ENCODE measurements at places on chromosomes 7 and 10.

DNA sequence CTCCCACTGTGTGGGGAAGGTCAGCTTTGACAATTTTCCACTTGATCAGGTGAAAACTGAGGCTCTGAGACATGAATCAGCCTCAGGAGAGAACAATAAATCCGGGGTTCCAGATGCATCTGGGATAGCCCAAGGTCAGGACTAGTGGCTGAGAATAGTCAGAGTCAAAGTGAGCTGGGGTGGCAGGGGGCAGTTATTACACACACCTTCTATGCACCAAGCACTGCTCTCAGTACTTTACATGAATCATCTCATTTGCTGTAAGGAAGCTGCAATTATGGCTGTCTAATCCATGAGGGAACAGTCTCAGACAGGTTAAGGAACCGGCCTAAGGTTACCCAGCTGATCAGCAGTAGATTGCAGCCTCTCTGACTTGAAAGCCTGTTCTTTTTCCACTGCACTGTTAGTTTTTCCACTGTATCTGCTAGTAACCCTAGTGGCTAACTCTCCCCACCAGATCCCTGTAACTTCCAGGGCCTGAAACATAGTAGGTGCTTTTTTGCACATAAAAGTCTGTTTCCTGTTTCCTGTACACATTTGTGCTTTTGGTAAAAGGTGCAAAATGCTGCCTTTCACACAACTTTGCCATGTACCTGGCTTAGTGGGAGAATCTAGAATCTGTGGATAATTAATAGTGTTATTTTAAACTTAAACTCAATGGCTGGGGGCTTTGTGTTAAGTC, 125.9 kb downstream of the EMX2 start:
- DNase-seq: no peak

GRCh38 chr7:141198194-141198958, 124.5 kb downstream of the TMEM178B start:
- no peak for DNase-seq

- DNase-seq: no peak
These were observed 3.6 kb upstream of the PODXL start for GRCh38 chr7:131560061-131560460.

GRCh38 chr10:3811291-3811870, 26.4 kb upstream of the KLF6 start:
- no peak for DNase-seq

DNA sequence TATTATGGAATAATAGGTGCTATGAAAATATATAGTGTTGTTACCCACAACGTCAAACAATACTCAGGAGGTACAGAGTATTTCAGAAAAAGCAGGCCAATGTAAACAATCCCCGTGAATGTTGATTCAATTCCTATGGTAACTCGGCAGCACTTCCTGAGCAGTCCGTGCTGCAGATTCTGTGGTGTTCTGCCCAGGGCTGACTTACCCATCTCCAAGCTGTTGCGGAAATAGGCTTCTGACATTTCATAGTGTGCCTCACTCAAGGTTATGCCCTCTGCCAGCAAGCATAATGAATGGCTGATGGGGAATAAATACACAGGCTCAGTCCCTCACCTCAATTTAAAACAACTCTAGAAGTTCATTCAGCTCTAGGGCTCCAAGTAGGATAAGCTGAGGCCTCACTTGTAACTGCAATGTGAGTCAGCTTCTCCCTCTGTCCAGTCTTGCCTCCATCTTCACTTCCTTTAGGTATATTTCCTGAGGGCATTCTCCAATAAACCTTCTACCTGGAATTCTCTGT, 177.6 kb downstream of the GNAI1 start:
- DNase-seq: no peak

GRCh38 chr10:18235477-18235876, 95.3 kb downstream of the CACNB2 start:
- no peak for DNase-seq

- no peak for DNase-seq
These were observed 472.0 kb downstream of the KCNMA1 start for GRCh38 chr10:77165445-77166208.

DNA sequence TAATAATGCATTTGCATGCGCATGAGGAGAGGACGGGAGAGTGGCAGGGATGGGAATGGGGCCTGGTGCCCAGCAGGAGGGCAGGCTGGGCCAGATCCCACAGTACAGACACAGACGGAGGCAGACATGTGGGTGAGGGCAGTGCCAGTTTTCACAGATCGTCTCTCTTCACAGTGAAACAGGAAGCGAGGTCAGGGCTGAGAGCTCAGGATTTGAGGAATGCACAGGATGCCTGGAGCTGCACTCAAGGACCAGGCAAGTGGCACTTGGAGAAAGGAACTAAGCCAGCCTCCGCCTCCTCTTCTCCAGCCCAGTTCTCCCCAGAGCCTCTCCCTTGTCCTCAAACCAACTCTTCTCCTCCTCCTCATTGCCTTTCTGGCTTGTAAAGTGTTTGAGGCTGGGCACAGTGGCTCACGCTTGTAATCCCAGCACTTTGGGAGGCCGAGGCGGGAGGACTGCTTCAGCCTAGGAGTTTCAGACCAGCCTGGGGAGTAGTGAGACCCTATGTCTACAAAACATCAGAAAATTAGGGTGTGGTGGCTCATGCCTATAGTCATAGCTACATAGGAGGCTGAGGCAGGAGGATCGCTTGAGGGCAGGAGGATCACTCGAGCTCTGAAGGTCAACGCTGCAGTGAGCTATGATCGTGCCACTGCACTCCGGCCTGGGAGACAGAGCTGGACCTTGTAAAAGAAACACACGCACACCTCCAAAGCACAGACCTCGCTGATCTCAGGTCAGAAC, 115.2 kb downstream of the HIP1 start:
- DNase-seq: no peak

- DNase-seq: no peak
These were observed 243.2 kb downstream of the SDK1 start for GRCh38 chr7:3544202-3544601.

GRCh38 chr10:813286-813685, 118.2 kb downstream of the LARP4B start:
- DNase-seq: no peak

GRCh38 chr7:14776266-14776665, 126.3 kb downstream of the DGKB start:
- DNase-seq: no peak

GRCh38 chr7:157817433-157817832, 480.6 kb downstream of the DNAJB6 start:
- no peak for DNase-seq

- DNase-seq: no peak
These were observed 12.3 kb downstream of the CAV2 start for GRCh38 chr7:116511552-116512519.

- no peak for DNase-seq
These were observed 337.6 kb upstream of the CHRM2 start for GRCh38 chr7:136530831-136531230.

GRCh38 chr10:20870834-20871233, 26.3 kb downstream of the NEBL start:
- no peak for DNase-seq

- no peak for DNase-seq
These were observed 343.1 kb downstream of the PHTF2 start for GRCh38 chr7:78141522-78142281.

DNA sequence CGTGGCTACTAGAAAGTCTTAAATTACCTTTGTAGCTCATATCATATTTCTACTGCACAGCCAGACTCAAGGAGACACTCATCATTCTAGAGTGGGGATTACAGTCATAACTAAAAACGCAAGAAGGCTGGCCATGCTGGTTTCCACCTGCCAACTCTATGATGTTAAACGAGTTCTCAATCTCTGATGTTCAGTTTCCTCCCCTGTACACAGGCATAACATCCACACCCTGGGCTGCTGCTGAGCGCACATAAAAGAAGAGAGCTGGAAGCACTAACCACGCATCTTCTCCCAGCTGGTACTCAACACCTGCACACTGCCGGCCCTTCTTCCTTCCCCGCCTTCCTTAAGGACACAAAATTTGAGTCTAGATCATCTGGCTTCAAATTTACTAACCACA, 60.5 kb downstream of the SORBS1 start:
- no peak for DNase-seq

- no peak for DNase-seq
These were observed 8.4 kb upstream of the TRDMT1 start for GRCh38 chr10:17209881-17210280.

DNA sequence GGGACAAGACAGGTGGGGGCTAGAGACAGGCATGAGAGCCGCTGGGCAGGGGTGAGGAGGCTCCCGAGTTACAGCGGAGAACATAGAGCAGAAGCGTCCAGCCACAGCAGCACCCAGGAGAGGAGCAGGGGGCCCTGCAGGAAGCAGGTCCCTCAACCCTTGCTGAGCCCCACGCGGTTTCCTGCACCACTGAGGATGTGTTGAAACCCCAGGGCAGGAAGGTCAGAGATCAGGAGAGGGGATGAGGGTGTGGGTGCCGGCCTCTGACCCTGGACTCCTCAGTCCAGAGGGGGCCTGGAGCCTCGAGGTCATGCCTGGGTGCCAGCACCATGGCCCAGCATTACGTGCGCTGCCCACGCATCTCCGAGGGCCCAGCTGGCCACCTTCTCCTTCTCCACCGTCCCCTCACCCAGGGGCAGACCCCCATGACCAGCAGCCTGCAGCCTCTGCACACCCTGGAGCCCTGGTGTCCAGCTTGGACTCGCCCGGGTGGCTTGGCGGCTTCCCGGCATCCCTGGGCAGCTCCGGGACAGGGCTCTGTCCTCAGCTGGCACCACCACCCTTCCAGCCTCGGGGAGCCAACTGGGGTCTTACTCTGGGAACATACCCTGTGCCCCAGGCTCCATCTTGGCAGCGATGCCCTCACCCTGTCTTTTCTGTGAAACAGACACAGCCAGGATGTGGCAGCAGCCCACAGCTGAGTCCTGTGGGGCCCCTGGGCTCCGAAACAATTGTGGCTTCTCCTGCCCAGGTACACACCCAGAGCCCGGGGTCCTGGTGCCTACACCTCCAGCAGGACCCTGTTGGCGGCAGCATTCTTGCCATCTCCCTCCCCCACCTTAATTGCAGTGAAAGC, 52.0 kb downstream of the STK32C start:
- no peak for DNase-seq

DNA sequence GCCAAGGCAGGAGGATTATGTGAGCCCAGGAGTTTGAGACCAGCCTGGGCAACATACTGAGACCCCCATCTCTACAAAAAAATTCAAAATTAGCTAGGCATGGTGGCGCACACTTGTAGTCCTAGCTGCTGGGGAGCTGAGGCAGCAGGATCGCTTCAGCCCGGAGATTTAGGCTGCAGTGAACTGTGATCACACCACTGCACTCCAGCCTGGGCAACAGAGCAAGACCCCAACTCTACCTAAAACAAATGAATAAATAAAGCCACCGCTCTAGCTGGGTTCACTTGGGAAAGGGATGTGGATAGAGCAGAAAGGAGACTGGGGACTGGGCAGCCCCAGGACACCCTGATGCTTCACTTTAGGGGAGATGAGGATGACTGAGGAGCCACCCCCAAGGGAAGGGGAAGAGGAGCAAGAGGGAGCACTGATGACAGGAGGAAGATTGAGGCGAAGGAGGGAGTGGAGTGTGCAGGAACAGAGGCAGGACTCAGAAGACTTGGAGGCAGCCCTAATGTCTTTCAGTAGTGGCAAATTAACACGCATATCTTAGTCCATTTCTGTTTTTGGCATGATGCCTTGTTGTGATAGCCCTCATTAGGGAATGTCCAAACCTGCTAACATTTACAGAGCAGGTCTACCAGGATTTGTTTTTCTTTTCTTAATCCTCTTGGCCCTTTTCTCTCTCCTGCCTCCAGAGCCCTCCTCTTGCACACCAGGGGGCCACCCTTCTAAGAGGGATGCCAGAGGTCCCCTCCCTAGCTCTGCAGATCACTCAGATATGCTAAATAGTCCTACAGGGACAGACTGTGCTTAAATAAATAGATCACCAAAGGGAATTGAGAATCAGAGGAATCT, 88.3 kb downstream of the C10orf105 start:
- no peak for DNase-seq

DNA sequence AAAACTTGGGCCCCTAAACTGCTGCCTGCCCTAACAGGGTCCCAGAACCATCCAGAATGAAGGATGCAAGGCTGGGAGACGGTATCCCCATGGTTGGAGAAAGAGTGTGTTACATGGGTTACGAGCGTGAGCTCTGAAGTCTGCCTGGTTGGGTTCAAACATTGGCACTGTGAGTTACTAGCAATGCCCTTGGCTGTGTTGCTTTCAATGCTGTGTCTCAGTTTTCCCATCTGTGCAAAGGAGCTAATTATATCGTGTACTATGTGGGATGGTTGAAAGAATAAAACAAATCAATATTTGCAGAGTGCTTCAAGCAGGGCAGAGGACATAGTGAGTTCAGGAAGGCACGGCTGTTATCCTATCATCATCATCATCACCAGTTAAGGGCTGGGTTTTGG, 114.7 kb downstream of the ZMIZ1 start:
- DNase-seq: no peak

- DNase-seq: no peak
These were observed 11.6 kb downstream of the ATP6V0E2 start for GRCh38 chr7:149885191-149886017.

DNA sequence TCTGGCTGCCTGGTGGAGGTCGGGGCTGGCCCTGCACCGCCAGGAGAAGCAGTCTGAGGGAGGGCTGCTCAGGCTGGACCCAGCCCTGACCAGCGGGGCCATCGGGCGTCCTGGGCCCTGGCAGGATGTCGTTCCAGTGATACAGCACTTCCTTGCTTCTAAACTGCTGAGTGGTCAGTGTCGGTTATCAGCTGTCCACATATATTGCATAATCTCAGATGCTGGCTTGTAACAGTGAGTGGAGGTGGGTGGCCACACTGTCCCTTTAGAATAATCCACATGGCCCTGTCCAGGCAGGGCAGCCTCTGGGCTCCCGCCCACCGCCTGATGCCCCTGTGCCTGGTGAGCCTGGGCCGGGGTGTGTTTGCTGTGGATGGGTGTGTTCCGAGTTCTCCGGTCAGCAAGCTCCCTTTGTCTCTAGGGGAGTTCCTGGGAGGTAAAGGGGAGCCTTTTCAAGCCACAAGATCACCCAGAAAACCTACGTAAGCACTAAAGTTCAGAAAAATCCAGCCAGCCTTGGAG, 86.1 kb downstream of the LHPP start:
- DNase-seq: no peak

Measured in stimulated activated CD8-positive, alpha-beta memory T cell treated with anti-CD3 and anti-CD28 coated beads, Interleukin-7, amount 100 ng/mL, for 1 hour (primary cell).